ENCODE measurements at places on chromosomes 6 and 20.
A peak's percentile ranks its signal among the peaks of the same experiment; 100 is the strongest.

DNA sequence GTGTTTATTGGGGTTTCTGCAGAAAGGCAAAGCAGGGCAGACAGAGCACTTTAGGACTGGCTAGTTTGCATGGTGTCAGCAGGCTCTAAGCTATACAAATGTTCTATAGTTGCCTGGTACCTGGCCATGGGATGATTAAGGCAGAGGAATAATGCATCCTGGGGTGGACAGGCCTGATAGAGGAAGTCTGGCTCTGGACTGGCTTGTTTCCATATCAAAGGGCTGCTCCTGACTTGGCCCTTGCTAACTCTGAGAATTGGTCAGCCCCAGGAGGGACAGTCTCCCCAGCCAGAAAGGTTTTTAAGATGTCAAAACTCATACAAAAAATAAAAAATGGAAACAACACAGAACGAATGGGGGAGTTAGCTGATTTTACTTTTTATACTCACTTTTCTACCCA lies 136.9 kb downstream of the TBC1D7 start:
- no peak for DNase-seq

GRCh38 chr6:140462453-140463311 lies 1088.2 kb upstream of the CITED2 start:
- peak; percentile 96 for DNase-seq

GRCh38 chr6:122962000-122962624 lies 33.9 kb upstream of the CLVS2 start:
- no peak for DNase-seq

GRCh38 chr6:52416629-52417151 lies 3.5 kb upstream of the EFHC1 start:
- DNase-seq, result peak; percentile 39

DNA sequence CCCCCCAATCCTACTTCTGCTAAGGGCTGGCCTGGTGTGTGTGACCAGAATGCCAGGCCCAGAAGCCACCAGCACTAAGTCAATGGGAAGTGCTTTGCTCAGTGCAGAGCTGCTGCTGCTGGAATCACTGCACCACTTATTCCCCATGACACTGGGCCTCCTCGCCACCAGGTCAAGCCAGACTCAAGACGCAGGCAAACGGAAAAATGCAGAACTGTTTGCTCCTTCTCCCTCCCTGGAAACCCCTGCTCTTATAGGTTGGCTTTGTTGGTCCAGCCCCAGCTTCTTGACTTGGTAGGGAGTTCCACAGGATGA lies 121.9 kb downstream of the PHACTR3 start:
- DNase-seq, result no peak

DNA sequence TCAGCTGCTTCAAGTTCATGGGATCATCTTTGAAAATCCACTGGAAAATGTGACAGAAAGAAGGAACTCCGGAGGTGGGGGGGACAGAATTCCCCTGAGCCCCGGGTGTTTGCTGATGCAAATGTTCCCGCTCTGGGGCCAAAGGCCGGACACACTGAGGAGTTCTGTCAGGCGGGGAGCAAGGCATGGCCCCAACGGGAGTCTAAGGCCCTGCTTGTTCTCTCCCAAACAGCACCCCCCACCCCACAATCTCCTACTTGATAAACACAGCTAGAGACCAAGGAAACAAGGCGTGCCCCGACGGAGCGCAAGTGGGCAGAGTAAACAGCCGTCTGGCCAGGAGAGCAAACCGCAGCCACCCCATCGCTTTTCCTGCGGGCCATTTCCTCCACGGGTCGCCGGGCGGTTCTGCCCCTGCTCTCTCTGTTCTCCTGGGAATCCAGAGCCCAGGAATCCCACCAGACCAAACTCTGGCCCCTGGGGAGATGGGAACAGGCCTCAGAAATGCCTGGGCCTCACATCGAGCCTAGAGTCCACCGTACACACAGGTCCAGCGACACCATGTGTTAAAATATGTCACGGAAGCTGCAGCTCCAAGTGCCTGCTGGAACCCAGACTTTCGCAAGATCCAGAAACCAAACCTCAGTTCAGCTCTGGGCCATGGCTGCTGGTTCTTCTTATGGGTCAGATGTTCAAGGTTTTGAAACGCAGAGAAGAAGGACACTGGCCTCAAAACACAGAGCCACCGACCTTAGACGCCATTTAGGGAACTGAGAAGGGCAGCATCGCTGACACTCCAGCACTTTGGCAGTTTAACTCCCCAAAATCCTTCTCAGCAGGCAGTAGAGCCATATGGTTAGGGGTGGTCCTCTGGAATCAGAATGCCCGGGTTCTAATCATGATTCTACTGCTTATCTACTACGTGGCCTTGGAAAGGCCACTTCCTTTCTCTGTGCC lies 104.2 kb downstream of the PREX1 start:
- DNase-seq, result no peak

GRCh38 chr6:71258078-71258866 lies 30.3 kb upstream of the OGFRL1 start:
- no peak for DNase-seq

DNA sequence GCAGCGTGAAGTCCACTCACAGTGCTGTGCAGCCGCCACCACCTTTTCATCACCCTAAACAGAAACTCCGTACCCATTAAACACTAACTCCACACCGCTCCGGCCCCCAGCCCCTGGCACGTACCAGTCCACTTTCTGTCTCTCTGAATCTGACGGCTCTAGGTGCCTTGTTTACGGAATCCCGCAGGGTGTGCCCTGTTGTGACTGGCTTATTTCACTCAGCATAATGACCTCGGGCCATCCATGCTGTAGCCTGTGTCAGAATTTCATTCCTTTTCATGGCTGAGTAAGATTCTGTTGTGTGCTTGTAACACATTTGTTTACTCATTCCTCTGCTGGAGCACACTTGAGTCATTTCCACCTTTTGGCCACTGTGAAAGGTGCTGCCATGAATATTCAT lies 18.0 kb downstream of the TCFL5 start:
- no peak for DNase-seq

GRCh38 chr20:63740627-63741353 lies 1.2 kb downstream of the SLC2A4RG start:
- DNase-seq, result peak; percentile 61

DNA sequence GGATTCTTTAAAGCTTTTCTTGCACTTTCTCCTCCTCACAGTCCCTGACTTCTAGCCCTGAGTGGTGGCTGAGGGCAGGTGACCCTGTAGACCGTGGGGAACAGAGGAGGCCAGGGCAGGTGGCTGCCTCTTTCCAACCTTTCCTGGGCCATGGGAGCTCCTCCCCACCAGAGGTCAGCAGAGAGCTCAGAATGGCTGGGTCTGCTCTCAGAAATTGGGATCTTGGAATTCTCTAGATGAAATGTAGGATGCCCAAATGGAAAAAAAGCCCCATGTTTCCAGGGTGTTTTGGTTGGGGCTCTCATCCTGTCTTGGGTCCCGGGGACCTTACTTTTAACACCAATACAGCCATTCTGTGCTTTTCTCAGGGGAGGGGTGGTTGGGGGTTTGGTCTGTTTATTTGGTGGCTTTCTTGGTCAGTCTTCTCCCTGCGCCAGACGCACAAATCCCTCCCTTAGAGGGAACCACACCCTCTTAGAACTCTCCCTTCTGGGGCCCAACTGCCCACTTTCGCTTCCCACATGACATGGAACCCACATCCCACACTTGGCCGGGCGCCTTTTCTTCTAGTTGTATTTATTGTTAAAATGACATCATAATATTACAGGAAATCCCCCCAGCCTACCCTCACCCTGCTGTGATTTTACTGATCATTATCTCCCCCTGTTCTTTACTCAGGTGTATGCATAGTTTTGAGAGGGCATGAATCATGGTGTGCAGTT lies 17.9 kb downstream of the GNAS start:
- DNase-seq, result no peak

GRCh38 chr6:36128793-36129192 lies 1.5 kb upstream of the MAPK13 start:
- DNase-seq, result no peak
